Thymus (tissue), 14 donors: ENCODE measurements at places on chromosomes 16 and 17. TPM values are rescaled to one million over a fixed set of nuclear protein-coding genes. Genes with fewer than 3 reads are reported as not detected.

The TP53TG3 gene
- not detected for polyA plus RNA-seq

The CDRT15 gene
- polyA plus RNA-seq: 0.09 TPM

The DNAAF1 gene
- polyA plus RNA-seq: 3.1 TPM

The ANKFN1 gene
- polyA plus RNA-seq: 0.57 TPM

The BEAN1 gene
- polyA plus RNA-seq: 0.25 TPM

The RGS9 gene
- polyA plus RNA-seq: 2.6 TPM
